Calu3 (cell line): ENCODE measurements at places on chromosomes 1 and 21. TPM values are rescaled to one million over a fixed set of nuclear protein-coding genes. Genes with fewer than 3 reads are reported as not detected.

F13B gene
- not detected in 2 replicates for total RNA-seq

ACTL8 gene
- total RNA-seq, result 0.22 TPM in 1 of 2 replicates, not detected in the other

DNA sequence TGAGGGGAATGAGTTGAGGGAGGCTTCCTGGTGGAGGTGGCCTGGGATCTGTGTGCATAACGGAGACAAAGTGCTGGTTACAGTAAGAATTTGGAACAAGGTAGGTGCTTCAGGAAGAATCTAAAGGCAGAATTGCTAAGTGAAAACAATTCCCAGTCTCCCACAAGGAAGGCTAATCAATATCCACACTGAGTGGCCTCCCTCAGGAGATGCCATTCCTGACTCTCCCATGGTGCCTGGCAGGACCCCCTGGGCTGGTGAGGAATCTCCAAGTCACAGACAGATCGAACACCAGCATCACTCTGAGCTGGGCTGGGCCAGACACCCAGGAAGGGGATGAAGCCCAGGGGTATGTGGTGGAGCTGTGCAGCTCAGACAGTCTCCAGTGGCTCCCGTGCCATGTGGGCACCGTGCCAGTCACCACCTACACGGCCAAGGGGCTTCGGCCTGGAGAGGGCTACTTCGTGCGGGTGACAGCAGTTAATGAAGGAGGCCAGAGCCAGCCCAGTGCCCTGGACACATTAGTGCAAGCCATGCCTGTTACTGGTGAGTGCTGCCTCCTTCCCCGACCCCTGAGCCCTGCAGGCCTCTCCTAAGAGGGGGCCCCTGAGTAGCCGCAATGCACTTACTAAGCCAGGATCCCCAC, 30.7 kb downstream of the IGFN1 start:
- no peak for DNase-seq

DNA sequence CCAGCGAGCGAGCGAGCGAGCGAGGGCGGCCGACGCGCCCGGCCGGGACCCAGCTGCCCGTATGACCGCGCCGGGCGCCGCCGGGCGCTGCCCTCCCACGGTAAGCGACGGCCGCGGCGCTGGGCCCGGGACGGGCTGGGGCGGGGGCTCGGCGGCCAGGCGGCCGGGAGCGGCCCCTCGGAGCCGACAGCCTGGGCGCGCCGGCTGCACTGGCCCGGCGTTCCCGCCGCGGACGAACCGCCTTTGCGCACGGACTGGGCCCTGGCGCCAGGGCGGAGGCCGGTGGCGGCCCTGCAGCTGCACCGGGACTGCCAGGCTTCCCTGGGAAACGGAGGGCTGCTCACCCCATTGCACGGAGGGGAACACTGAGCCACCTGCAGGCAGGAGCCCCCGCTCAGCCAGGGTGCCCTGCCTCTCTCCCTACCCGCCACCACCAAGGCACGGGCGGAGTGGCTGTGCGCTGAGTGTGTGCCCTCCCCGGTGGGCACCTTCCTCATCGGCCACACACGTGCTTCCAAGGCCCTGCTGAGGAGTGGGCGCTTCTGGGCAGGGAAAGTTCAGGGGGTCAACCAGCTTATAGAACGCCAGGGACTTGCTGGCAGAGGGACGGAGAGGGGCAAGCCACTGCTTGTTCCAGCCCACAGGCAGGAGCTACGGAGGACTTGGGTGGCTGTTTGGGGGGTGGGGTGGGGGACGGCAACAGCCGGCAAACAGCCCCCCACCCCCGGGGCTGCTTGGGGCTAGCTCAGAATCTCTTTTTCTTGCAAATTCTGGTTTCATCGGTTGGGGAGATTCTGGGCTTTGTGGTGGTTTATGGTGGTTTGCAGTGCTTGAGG, 532 bp downstream of the CSF1 start:
- DNase-seq, result no peak

- no peak for DNase-seq
Observed at GRCh38 chr1:61097317-61097716, 15.0 kb downstream of the NFIA start.

GRCh38 chr1:19413999-19414398, 71.3 kb downstream of the CAPZB start:
- no peak for DNase-seq

DNA sequence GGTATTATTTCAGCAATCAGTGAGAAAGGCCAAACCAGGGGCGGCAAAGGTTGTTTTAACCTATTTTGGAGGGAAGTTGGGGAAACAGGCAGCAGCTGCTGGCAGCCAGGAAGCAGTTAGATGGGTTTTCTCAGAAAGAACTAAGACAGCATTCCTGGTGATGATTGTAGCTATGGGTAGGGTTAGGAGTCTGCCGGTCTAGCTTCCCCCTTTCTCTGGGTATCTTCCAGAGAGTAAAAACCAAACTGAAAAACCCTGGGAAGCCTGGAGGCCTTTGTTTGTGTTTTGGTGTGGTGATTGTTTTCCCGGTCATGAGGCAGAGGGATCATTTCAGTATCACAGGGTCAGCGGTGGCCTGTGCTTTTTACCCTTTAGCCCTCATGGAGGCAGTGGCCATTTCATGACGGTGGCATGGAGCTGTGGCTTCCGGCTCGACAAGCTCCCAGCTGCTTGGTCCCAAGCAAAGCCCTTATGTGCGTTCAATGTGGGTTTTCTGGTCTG, 19.5 kb upstream of the TNFRSF1B start:
- DNase-seq, result no peak

GRCh38 chr1:66693856-66694255, 58.4 kb upstream of the DYNLT5 start:
- DNase-seq, result no peak

DNA sequence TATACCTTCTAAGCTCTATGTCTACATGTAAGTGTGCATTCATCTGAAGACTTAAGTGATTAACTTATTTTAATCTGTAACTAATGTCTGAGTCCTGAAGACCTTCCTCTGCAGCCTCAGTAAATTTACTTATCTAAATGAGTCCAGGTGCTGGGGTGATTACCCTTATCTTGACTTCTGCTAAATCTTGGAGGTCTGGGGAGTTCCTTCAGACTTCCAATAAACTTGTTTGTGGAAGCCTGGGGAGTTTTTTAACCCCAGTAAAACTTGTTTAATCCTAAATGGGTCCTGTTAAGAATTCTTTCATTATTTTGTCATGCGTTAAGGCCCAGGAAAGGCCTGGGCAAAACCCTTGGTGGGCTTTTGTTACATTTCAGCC, 37.0 kb downstream of the RSPH1 start:
- DNase-seq, result no peak

GRCh38 chr1:225677350-225678124, 24.6 kb upstream of the ENAH start:
- DNase-seq, result no peak

DNA sequence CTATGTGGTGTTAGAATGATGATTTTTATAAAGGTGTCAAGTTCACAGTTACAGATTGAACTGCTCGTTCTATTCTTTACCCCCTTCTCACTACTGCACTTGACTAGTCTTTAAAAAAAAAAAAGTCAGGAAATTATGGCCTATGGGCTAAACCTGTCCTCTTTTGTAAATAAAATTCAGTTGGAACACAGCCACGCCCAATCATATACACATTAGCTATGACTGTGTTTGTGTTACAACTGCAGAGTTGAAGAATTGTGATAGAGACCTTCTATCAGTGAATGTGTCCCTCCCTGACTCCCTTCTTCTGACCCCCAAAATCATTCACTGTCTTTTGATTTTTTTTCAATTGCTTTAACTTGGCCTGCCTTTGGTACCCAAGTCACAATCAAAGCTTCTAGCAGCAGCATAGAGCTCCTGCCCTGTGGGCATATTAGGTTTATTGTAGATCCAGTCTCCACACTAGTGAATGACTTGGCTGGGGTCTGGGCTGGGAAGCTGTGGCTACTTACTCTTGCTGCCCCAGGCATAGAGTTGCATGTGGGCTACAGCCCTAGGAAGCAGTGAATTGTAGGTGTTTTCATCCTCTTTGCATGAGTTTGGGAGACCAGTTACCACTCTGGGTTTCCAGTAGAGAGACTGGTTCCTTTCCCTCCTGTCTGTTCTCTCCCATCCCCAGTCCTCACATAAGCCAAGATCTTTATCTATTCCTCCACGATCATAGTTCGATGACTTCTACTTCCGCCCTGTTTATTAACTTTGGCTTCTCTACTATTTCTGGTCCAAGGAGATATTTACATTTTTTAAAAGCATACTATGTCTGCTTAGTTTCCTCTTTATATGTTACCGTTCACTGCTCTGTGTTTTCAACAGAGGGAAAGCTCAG, 249.9 kb downstream of the FMN2 start:
- no peak for DNase-seq

DNA sequence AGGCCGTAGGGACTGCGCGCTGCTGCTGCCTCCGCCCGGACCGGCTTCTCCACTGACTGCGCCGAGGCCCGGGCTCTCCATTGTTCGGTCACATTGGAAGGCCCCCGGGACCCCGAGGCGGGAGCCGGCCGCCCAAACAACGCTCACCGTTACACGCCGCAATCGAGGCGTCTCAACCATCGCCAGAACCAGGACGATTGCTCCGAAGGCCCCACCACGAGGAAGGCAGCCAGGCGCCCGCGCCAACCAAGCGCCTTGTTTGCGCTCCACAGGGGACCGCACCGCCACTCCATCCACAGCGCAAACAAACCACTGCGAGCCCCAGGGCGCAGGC, 595 bp downstream of the GLUL start:
- no peak for DNase-seq

DNA sequence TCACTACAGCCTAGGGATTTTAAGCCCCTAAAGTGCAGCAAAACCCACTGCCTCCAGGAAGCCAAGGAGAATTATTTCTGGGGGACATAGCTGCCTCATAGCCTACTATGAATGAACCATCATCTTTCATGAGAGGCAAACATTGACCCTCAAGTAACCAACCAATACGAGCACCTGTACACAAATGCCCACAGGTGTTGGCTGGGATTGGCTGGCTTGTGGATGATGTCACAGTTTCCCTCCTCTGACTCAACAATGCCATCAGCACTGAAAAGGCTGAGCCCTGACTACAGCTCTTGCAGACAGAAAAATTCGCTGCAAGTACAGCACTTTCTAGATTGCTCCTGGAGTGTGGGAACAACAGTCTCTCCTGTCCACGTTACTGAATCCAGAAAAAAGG, at the start of gene HMGB4:
TSS of gene HMGB4 (plus strand) at position 301 of the 400 bp plus-strand sequence. CDS start 113 bp downstream, outside the sequence.
- no peak for DNase-seq

DNA sequence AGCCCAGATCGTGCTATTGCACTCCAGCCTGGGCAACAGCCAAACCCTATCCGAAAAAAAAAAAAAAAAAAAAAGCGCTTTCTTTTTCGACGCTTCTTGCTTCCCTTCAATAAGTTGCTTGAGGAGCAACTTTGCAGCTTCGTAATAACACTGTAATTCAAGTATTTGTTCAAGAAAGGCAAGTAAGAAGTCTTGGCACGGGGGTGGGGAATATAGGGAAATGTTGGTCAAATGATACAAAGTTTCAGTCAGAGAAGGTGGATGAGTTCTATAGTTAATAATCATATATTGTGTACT, 871 bp upstream of the PSMA5 start:
- no peak for DNase-seq
